ENCODE measurements at places on chromosomes 12 and 14.

GRCh38 chr14:75697386-75697785 is 36.3 kb downstream of the TTLL5 start:
- no peak for DNase-seq

GRCh38 chr12:81172851-81173250 is 95.0 kb downstream of the ACSS3 start:
- DNase-seq, result no peak

GRCh38 chr12:89593233-89593632 is 67.4 kb upstream of the POC1B start:
- no peak for DNase-seq

- no peak for DNase-seq
These were observed 93.4 kb downstream of the SLC41A2 start for GRCh38 chr12:104864668-104865067.

- no peak for DNase-seq
These were observed 5.4 kb downstream of the SOX5 start for GRCh38 chr12:23944067-23944466.

- DNase-seq, result no peak
These were observed 97.6 kb upstream of the SCAF11 start for GRCh38 chr12:46087916-46088439.
